ENCODE measurements at places on chromosomes 1 and 21.

DNA sequence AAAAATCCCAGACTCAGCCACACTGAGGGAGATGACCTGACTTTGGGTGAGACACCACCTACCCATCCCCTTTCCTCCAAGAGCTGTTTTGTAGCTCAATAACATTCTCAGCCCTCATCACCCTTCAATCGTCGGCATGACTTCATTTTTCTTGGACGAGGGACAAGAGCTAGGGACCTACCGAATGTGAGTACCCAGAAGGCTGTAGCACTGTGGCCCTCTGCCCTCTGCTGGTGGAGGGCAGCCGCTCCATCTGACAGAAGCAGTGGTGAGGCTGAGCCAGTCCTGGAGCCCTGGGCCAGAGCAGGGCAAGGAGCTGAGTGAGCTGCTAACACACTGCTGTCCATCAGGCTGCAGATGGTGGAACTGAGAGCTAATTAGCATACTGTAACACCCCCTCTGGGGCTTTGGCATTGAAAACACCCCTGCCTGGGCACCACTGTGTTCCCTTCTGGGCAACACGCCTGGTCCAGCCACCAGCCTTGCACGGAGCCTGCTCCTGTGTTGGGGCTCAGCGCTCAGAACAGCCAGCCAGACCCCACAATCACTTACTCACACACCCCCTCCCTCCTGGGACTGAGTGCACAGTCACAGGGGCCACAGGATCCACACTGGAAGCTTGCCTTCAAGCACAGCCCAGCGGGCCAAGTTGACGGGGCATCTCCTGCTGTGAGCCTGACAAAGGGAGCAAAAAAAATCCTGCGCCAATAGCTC is 18.3 kb upstream of the ALPL start:
- DNase-seq = peak; percentile 51

DNA sequence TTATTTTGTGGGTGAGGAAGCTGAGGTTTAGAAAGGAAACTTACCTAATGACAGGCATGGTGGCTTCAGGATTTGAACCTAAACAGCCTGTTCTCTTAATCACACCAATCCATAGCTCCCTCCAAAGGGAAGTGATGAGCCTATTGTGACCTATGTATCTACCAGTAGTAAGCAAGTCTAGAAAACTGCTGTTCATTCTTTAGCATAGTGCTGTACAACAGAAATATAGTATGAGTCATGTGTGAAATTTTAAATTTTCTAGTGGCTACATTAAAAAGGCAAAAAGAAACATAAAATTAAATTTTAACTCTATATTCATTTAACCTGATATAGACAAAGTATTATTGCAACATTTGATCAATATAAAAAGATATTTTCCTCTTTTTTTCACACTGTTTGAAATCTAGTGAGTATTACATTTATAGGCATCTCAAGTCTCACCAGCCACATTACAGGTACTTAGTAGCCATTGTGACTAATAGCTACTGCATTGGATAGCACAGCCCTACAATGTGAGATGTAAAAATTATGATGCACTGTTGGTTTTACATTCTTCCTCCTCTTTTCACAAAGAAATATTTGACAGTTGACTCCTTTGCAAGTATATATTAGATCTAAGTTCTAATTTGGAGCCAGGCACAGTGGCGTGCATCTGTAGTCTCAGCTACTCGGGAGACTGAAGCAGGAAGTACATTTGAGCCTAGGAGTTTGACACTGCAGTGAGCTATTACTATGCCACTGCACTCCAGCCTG is 16.6 kb downstream of the IPO9 start:
- DNase-seq = no peak

- DNase-seq = no peak
These were observed 9.2 kb downstream of the DMRTB1 start for GRCh38 chr1:53468374-53468773.

DNA sequence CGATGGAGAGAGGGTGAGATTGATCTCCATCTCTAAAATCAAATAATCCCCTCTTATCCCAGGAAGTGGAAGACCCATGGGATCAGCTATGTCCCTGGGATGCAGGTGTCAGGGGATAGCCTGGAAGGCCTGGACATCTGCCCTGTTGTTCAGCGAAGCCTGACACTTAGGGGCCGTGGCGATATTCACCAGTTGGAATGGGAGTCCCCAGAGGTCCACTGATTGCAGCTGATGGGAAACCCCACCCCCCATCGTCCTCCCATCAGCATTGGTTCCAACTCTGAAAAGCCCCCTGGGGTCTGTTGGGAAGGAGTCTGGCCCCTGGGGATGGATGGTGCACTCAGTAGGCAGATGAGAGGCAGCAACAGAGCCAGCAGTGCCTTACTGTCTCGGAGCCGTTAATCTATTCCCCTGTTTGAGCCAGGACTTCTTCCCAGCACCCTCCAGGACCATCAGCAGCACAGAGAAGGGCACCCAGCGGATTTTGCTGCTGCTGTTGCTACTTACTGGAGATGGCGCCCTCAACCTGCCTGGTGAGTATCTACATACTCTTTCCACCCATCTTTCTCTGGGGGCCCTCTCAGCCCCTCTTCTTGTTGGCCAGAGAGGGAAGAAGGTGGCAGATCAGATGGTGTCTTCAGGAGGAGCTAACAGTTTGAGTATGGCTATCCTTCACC is 13.4 kb downstream of the CATSPER4 start:
- DNase-seq = no peak

GRCh38 chr1:47669081-47669585 is 231.3 kb downstream of the FOXD2 start:
- DNase-seq = no peak

DNA sequence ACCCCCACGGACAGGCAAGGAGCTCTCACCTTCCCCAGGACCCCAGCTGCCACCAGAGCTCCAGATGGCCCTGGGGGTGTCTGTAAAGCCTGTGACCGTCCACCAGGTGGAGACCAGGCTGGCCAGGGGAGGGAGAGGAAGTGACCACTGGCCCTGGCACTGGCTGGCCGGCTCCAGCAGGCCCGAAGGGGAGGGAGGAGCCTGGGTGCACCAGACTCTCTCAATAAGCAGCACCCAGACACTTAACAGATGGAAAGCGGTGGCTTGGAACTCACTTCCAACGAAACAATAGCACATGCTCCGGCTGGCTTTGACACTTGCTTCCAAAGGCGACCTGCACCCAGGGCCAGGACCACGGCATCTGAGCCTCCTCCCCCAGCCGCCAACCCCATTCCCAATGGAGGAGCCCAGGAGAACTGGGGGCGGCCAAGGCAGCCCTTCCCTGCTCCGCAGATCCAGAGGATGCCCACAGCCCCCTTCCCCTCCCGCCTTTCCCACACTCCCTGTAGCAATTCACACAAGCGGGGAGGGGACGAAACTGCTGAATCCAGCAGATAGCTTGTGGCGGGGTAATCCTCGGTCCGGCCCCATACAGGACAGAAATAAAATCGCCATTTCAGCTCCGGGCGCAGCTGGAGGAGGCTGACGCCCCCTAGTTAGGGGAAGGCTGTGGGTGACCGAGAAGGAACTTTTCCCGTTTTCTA is 742 bp upstream of the PDE9A start:
- DNase-seq = peak; percentile 41

- DNase-seq = no peak
These were observed 1.9 kb downstream of the RNF11 start for GRCh38 chr1:51238034-51238403.

- peak; percentile 3 for DNase-seq
These were observed 92.6 kb upstream of the NGF start for GRCh38 chr1:115430441-115431158.

GRCh38 chr21:44399955-44400790 is 46.8 kb downstream of the TRPM2 start:
- DNase-seq = no peak

GRCh38 chr1:153942766-153943549 is 3.6 kb downstream of the DENND4B start:
- no peak for DNase-seq

GRCh38 chr1:36160949-36161485 is 5.1 kb downstream of the MAP7D1 start:
- peak; percentile 74 for DNase-seq

DNA sequence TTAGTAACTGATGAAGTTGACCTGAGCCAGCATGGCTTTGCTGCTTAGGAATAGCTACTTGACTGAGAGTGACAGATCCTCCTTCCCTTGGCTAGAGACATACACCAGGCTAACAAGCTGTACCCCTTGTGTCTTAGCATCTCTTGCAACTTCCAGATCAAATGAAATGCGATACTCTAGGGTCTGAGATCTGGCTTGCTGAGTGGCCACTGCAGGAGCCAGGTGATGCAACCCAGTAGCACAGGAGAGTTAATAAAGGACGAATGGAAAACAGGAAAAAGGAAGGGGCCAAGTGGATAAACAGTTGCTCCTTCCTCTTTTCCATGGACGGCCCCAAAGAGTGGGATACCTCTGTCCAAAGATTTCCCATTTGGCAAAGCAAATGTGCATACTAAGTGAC is 38.2 kb downstream of the ASTN1 start:
- no peak for DNase-seq

GRCh38 chr1:9435153-9435636 is 104.1 kb upstream of the SLC25A33 start:
- no peak for DNase-seq

DNA sequence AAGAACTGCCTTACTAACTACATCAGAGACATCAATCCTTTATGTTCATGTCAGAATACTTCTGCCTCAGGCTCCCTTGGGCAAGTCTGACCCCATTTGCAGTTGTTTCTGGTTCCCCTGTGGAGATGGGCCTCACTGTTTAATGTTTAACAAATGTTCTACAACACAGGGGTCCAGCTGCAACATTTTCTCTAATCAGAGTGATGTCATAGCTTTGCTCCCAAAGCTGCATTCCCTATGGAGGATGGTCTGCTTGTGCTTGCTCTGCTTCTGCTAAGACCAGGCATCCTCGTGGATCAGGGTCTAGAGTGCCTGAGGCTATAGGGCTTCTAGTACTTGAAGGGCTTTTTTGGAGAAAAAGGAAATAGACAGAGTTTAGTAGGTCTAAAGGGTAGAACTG is 1071.2 kb downstream of the TTLL7 start:
- no peak for DNase-seq

DNA sequence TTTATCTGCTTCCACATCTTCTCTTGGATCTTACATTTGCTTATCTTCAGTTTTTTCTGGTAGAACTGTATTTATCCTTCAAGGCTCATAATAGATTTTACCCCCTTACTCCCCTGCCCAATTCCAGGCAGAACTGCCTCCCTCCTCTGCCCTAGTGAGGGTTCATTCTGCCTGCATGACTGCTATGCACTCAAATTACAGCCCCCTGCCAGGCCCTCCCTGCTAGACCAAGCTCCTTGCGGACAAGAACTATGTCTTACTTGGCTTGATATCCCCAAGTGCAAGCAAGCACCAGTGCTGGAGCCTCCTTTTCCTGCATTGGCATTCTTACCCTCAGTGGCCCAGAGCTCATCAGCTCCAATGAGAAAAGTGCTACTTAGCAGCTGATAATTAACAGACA is 18.1 kb downstream of the MAPKAPK2 start:
- DNase-seq = no peak

- DNase-seq = peak; percentile 78
These were observed 168.5 kb upstream of the IRF2BP2 start for GRCh38 chr1:234778221-234779159.

- DNase-seq = peak; percentile 86
These were observed 50.1 kb downstream of the NENF start for GRCh38 chr1:212482637-212483441.

DNA sequence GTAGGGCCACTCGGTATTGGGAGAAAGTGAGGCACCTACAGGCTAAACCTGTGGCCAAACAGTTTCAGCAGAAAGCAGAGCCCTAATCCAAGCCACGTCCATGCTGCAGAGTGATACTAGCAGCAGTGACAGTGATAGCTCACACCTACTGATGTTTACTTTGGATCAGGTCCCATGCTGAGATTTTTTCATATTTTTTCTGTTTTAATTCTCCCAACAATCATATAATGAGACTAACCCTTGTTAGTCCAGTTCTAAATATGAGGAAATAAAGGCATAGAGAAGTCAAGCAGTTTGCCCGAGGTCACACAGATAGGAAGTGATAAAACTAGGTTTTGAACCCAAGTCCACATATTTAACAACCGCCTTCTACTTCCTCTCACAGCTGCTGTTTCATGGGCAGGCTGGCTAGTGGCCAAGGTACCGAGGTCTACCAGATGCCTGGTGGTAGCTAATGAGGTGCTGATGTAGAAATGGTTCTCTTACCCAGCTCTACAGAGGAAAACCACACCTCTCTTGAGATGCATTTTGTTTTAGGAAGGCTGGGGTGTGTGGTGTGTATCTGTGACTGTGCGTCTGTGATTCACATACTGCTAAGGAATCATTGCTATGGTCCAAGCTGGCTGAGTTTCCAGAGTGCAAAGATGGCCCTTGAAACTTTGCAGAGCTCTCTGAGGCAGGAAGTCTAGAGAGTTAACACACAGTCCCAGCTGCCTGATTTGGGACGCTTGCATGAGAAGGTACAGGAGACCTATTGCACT is 80.3 kb upstream of the ARTN start:
- peak; percentile 28 for DNase-seq

DNA sequence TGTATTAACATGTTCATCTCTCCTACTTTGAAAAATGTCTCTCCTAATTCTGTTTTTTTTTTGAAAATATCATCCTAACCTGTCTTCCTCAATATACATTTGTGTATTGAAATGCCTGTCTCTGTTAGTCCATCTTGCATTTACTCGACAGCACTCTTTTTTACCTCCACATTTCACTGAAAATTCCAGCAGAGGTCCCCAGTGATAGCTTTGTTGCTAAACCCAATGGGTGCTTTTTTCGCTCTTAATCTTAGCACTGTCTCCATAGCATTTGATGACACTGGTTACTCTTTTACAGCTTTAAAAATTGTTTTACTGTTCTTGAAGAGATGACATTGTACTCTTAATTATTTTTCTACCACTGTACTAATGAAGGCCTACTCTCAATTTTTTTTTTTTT is 10.8 kb downstream of the OSBPL9 start:
- peak; percentile 35 for DNase-seq

GRCh38 chr1:2448098-2448445 is 28.0 kb upstream of the PLCH2 start:
- DNase-seq = no peak

- no peak for DNase-seq
These were observed 673.0 kb downstream of the USP25 start for GRCh38 chr21:16402752-16403151.

DNA sequence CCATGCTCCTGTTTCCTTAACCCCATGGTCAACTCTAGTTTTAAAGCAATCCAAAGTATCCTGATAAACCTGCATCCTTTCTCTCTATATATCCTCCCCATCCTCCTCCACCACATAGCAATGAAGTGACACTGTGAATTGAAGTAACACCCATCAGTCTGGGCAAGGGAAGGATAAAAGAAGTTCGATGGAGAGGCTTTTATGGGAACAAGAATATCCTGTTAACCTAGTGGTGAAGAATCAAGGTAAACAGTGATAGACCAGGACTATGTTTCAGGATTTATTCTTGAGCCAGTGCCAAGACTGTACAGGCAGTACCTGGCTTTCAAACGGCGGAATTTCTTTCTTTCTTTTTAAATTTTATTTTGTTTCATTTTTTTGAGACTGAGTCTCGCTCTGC is 17.6 kb downstream of the RABIF start:
- DNase-seq = no peak

GRCh38 chr1:156276966-156277381 is 5.7 kb downstream of the SMG5 start:
- DNase-seq = peak; percentile 35

GRCh38 chr1:212461916-212462660 is 29.4 kb downstream of the NENF start:
- DNase-seq = no peak

- no peak for DNase-seq
These were observed 28.4 kb downstream of the FCRL5 start for GRCh38 chr1:157523774-157524493.

All from inflammatory macrophage treated with lipopolysaccharide for 4 hours (primary cell).